NCI-H2081 (cell line): ENCODE measurements at places on chromosomes 7 and 10.

DNA sequence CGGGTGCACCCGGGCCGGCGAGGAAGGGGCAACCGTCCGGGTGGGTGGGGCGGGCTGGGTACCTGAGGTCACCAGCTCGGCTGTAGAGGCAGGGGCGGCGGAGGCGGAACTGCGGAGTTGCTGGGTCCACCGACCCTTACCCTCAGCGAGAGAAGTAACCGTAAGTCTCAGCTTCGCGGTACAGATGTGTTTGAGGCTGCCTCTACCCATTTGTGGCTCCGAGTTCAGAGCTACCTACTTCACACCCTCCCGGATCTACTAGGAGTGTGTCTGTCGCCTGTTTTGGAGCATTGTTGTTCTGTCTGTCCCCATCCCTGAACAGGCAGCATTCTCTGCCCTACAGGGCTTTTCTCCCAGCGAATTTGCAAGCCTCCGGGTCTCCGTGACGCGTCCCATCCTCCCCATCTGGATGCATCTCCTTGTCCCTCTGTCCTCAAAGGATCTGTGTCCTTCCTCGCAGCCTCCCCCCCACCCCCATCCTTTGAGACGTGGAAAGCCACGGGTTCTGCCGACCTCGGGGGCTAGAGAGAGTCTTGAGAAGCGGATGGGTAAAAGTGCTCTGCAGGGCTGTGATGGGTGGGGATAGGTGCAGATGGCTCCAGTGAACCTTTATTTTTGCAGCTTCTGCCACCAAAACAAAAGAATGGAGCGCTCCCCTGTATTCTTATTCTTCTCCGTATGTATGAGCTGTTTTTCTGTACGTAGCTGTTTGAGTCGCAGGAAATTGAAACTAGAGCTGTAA lies 757 bp downstream of the ANKIB1 start:
- DNase-seq, result peak; percentile 35

- DNase-seq, result no peak
These were observed 152.9 kb downstream of the NRF1 start for GRCh38 chr7:129764247-129765084.

- DNase-seq, result no peak
These were observed 39.5 kb downstream of the XRCC2 start for GRCh38 chr7:152636441-152636840.

DNA sequence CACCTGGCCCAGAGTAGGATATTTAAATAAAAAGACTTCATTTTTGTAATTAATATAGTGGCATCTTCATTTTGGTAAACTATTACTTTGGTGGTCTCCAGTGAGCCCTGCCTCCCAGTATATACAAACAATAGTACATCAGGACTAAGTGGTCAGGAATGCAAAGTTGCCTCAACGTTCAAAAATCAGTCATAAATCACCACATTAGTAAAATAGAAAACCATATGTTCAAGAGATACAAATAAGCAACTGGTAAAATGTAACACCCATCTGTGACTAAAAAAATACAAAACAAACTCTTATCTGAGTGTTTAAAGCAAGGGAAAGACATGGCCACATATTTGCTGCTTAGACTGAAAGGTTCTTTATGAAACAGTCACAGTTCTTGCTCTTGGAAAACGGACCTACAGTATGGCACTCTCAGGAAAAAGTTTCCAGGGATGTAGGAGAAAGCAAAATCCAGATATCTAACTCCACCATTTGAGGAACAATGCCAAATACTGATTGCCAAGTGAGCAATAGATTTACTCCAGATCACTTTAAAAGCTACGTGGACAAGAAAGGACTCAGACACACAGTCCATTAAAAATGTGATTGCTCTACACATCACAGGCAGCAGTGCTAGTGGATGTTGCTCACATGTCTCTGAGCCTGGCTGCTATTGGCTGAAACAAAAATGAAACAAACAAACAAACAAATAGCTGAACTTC lies 15.1 kb upstream of the RHOBTB1 start:
- DNase-seq, result no peak

DNA sequence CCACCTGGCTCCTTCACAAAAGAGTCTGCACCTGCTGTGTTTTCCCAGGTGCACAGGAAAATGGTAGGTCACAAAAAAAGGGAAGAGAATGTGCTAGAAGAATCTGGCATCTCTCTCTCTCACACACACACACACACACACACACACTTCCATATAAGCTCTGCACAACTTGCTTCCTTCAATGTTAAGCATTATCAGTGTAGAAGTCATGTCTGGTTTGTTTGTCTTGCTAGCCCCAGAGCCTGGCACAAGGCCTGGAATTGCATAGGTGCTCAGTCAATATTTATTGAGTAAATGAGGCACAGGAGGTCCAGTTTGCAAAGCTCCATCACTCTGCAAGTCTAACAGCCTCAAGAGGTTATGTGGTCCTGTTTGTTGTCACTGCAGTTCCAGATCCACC lies 867.3 kb upstream of the AUTS2 start:
- DNase-seq, result peak; percentile 81

DNA sequence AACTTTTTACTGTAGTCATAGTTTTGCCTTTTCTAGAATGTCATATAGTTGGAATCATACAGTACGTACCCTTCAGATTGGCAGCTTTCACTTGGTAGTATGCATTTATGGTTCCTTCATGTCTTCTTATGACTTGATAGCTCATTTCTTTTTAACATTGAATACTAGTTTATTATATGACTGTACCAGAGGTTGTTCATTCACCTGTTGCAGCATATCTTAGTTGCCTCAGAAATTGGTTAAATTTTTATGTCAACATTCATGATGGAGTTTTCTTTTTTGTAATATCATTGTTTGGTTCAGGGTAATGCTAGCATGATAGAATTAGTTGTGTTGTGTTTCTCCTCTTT lies 94.8 kb upstream of the CDK13 start:
- no peak for DNase-seq

DNA sequence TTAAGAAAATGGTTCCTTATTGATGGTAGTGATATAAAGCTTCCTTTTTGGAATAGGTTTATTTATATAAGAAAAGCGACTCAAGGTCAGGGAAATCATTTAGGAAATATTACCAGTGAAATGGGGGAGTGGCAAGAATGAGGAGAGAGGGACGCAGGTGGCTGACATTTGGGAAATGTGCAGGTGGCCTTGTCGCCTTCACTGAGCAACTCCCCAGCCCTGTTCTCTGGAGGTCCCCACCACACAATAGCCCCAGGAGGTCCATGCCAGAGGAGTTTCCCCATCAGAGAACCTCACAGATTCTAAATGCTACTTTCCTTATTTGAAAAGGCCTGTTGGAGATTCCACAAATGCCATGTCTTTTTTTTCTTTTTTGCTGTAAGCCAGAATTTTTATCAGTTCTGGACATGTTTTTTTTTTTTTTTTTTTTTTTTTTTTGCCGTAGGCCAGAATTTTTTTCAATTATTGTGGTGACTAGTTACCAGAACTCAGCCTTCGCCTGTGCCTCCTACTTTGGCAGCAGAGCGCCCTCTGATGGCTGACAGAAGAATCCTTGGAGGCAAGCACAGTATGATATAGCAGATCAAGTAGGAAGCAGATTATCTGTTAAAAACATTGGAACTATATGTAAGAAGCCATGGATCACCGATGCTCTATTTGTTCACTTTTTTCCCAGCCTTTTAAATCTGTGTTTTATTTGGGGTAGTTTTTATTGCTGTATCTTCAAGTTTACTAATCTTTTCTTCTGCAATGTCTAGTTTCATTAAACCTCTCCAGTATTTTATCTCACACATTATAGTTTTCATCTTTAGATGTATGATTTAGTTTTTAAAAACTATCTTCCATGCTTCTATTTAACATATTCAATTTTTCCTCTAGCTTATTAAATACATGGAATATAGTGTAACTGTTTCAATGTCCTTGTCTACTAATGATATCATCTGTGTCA lies 18.6 kb downstream of the OPALIN start:
- peak; percentile 56 for DNase-seq

GRCh38 chr7:33798686-33799325 lies 106.5 kb upstream of the BMPER start:
- no peak for DNase-seq
